EL (cell line): ENCODE measurements at places on chromosomes 4 and X.

GRCh38 chr4:7214359-7214758 lies 22.0 kb downstream of the SORCS2 start:
- DNase-seq = no peak

DNA sequence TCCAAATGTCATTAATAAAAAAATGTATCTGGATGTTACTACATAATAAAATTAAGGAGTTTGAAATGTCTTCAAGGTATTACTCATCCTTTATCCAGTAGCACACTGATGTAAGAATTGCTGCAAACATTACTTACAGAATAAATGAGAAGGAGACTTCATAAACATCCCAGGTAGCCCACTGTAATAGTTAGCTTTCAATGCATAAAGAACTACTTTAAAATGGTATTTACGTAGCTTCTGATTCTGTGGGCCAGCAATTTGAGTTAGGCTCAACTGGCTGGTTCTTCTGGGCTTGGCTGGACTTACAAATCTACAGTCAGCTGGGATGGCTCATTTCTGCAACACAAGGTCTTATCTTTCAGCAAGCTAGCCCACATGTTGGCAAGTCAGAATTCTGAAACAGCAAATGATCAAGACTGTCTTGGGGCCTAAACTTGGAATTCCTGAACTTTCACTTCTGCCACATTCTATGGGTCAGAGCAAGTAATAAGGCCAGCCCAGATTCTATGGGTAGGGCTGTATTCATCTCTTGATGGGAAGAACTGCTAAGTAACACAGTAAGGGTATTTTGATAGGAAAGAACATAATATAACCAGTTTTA lies 522.5 kb downstream of the IQCM start:
- no peak for DNase-seq

GRCh38 chr4:176011529-176011928 lies 54.1 kb upstream of the WDR17 start:
- no peak for DNase-seq

DNA sequence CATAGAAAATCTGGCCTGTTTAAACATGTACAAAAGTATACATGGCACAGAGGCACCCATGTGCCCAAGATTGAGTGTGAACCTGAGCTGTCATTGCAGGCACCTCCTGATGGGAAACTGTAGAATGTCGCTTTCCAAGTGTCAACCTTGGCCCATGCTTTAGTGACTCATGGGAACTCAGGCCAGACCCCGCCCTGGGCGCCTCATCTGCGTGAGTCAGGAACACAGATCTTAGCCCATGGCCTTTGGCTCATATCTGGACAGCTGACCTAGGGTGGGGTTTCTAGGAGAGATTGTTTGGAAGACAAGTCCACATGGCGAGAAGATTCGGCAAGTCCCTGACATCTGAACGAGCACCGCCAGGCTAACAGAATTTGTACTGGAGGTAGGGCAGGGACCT lies 50.0 kb downstream of the CYTL1 start:
- DNase-seq = peak; percentile 32

GRCh38 chr4:73103799-73104503 lies 34.4 kb upstream of the COX18 start:
- no peak for DNase-seq

- no peak for DNase-seq
Observed at GRCh38 chrX:44330227-44330626, 13.2 kb downstream of the EFHC2 start.

DNA sequence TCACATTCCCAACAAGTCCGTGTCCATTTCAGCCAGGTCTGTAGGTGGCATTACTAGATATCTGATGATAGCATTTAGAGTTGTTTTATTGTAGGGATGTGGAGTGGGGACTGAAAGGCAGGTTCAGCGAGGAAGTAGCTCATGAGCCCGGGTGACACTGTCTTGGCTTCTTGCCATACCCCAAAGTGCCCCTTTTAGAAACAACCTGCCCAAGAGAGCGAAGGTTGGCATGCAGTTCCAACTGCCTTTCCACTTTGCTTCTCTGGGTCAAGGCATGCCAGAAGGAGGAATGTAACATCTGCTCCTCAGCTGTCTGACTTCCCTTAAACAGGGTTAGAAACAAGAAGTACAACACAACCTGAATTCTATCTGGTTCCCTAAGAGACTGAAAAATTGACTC lies 9.0 kb downstream of the GRIA3 start:
- no peak for DNase-seq

DNA sequence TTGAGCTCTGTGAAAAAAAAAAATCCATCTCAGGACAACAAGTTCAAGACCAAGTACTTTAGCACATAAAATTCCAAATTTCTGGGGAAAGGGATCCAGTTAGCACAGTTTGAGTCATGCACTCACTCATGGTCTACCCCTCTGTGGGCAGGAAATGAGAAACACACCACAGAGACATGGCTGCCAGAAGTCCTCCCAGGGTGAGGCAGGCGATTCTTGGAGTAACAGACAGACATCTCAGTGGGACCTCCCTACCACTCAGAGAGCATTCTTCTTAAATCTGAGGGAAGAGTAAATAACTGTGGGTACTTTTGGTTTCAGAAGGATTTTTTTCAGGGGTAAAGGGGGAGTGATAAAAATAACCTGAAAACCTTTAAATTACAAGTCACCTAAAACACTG lies 14.1 kb downstream of the CXCL1 start:
- DNase-seq = peak; percentile 68

DNA sequence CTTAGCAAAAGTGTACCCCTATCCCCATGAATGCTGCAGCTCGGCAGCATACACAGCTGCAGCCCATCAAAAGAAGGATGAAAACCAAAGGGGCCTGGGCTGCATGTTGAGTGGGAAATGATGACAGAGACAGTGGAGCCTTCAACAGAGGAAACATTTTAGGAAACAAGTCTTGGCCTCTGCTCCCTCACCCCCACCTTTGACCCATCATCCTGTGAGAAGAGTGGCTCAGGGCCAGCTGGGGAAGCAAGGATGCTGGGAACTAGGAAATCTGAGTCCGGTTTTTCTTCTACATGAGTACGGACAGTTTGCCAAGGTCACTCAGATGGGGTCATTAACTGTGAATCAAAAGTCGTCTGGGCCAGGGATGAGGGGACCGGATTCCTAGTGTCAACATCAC lies 37.2 kb downstream of the IDS start:
- no peak for DNase-seq

DNA sequence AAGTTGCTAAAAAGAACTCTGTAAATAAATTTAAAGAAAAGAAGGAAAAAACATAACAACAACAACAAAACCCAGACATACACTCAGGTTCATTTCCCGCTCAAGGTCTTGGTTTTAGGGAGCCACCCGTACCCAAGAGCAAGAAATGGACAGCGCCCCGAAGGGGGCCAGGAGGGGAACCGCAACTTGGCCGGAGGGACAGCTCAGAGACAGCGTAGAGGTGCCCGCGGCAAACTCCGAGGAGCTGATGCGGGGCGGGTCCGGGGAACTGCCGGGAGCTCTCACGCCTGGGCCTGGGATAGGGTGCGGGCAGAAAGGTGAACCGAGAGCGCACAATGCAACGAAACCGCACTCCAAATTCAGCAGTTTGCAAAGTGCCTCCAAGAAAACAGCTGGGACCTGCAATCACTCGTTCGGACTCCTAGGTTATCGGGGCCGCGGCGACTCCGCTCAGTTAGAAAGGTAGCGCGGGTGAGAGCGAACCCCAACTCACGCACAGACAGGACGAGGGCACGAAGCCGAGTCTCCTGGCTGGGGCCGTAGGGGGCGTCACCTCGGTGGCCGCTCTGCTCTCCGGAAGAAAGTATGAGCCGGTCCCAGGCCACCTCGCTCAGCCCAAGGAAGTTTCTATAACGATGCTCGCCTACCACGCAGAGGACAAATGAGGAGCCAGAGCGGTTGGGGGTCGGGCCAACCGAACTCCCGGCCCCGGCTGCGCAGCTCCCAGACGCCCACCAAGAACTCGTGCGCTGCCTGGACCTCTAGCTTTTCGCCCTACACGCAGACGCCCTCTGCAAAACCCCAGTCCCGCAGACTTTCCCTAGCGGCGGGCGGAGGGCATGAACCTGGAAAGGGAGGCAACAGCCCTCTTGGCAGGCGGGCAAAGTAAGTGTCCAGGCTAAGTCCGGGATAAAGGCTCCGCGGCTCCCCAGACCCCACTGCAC lies 1.4 kb downstream of the NDNF start:
- peak; percentile 48 for DNase-seq

DNA sequence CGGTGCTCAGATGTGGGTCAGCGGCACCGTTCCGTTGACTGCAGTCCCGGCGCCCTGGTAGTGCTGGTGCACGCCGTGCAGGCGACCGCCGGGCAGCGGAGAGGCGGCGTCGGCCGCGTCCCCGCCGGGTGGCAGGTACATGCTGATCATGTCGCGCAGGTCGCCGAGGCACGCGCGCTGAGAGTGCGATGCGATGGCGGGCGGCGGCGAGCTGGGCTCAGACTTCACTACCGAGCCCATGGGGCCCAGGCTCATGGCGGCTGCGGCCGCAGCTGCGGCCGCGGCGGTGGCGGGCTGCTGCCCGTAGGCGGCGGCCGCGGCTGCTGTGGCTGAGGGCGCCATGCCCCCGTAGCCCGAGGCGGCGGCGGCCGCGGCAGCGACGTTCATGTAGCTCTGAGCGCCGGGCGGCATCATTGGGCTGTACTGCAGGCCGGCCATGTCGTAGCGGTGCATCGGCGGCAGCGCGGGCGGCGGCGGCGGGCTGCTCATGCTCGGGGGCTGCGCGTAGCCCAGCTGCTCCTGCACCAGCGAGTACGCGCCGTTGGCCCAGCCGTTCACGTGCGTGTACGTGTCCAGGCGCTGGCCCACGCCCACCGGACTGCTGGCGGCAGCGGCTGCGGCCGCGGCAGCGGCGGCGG lies 1.0 kb downstream of the SOX3 start:
- no peak for DNase-seq
